Activated CD4-positive, alpha-beta T cell treated with anti-CD3 and anti-CD28 coated beads for 36 hours (primary cell): ENCODE measurements at places on chromosomes 16 and 17. TPM values are rescaled to one million over a fixed set of nuclear protein-coding genes. Genes with fewer than 3 reads are reported as not detected.

Gene HSD3B7
- 2.2 TPM for total RNA-seq

Gene CCDC92B
- not detected for total RNA-seq

Gene ZSCAN10
- total RNA-seq: 0.11 TPM

Gene ST6GALNAC1
- 0.89 TPM for total RNA-seq

Gene BCO1
- not detected for total RNA-seq

Gene TMED6
- 1.2 TPM for total RNA-seq

- no peaks in the 10 kb centered on the region for H3K27me3 ChIP-seq
- H3K4me3 ChIP-seq: no peak overlapping the region
- H3K36me3 ChIP-seq: peaks cover 50% of the 10 kb centered on the region
Measured at GRCh38 chr17:4104506-4104905, 38.3 kb downstream of the ZZEF1 start.

- H3K4me1 ChIP-seq: no peaks in the 10 kb centered on the region
- H3K4me3 ChIP-seq: no peak overlapping the region
- H3K27me3 ChIP-seq: no peaks in the 10 kb centered on the region
- no peaks in the 10 kb centered on the region for H3K36me3 ChIP-seq
Measured at GRCh38 chr17:17554266-17554665, 37.2 kb downstream of the PEMT start.

DNA sequence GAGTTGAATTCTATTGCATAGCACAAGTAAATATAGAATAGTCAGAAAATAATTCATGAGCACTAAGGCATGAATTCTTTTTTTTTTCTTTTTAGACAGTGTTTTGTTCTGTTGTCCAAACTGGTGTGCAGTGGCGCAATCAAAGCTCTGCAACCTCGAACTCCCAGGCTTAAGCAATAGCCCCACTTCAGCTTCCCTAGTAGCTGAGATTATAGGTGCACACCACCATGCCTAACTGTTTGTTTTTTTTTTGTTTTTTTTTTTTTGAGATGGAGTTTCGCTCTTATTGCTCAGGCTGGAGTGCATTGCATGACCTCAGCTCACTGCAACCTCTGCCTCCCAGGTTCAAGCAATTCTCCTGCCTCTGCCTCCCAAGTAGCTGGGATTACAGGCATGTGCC lies 16.6 kb downstream of the TUBD1 start:
- no peak for DNase-seq
- no peak overlapping the region for H3K4me3 ChIP-seq
- no peaks in the 10 kb centered on the region for H3K27me3 ChIP-seq
- no peak overlapping the region for H3K27ac ChIP-seq

DNA sequence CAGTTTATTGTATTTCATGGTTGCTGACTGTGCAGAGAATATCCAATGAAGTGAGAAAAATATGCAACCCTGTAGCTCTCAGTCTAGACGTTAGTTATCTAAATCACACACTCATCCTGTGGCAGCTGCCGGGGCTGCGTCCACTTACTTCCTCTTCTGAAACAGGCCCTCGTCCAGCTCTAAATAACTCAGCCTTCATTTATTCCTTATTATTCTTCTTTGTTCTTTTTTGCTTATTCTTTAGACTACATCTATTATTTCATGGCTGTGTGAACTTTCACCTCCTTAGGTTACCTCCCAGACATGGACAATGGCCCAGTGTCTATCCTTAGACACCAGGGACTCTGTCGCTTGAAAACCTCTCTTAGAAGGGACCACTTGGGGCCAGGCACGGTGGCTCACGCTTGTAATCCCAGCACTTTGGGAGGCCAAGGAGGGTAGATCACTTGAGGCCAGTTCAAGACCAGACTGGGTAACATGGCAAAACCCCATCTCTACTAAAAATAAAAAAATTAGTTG lies 3.4 kb upstream of the THUMPD1 start:
- H3K4me1 ChIP-seq: peaks cover 11% of the 10 kb centered on the region
- no peak for DNase-seq
- H3K4me3 ChIP-seq: no peak overlapping the region
- H3K27ac ChIP-seq: no peak overlapping the region
- peaks cover 8% of the 10 kb centered on the region for H3K36me3 ChIP-seq

GRCh38 chr17:3834811-3835210 lies 11.2 kb downstream of the NCBP3 start:
- H3K4me3 ChIP-seq: no peak overlapping the region
- DNase-seq: no peak

DNA sequence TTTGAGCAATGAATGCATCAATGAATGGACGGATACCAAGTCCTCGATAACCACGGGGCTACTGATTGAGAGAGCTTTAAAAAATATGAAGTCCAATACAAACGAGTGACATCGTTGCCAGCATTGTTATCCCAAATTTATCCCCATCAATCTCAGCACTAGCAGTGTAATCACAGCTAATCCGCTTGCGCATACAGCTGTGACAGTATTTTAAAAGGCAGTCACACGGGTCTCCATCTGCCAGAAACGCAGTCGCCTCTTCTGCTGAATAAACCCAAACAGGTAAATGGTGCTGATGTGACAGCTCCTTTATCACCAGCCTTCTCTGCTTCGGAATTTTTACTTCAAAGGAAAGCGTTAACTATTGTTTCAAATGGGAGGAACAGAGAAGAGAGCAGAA lies 311.1 kb downstream of the XYLT1 start:
- H3K27ac ChIP-seq: no peak overlapping the region
- H3K27me3 ChIP-seq: no peaks in the 10 kb centered on the region
- H3K36me3 ChIP-seq: peaks cover 6% of the 10 kb centered on the region
- DNase-seq: no peak
- no peak overlapping the region for H3K4me3 ChIP-seq

- H3K27ac ChIP-seq: no peak overlapping the region
- DNase-seq: peak; percentile 23
- H3K4me3 ChIP-seq: no peak overlapping the region
Measured at GRCh38 chr17:5820721-5821456, 236.6 kb upstream of the NLRP1 start.

- no peak overlapping the region for H3K27ac ChIP-seq
- peaks cover 15% of the 10 kb centered on the region for H3K36me3 ChIP-seq
- H3K4me3 ChIP-seq: no peak overlapping the region
- peaks cover 37% of the 10 kb centered on the region for H3K4me1 ChIP-seq
Measured at GRCh38 chr16:69600202-69600601, 34.4 kb downstream of the NFAT5 start.

DNA sequence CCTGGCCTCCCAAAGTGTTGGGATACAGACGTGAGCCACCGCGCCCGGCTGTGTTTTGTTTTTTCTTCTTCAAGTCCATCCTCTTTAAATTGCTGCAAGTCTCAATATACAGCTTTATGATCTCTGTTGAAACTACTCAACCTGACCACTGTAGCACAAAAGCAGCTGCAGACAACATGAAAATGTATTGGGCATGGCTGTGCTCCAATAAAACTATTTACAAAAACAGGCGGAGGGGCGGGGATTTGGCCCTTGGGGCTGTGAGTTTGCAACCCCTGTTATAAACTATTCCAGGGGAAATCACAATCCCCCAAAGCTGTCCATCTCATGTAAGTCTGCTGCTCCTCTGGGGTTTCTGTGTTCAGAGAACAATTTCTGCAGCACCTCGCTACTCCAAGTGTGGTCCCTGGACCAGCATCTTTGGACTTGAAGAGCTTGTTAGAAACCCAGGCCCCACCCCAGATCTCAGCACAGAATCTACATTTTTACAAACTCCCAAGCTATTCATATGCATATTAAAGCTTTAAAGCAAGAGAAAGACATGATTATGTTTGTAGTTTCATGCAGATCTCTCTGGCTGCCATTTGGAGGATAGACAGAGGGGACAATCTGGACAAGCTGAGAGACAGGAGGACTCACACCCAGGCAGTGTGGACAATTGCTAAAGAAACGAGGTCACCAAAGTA lies 33.6 kb downstream of the TEKT5 start:
- H3K27ac ChIP-seq: no peak overlapping the region
- no peak overlapping the region for H3K4me3 ChIP-seq
- DNase-seq: no peak
- peaks cover 3% of the 10 kb centered on the region for H3K27me3 ChIP-seq
- H3K36me3 ChIP-seq: no peaks in the 10 kb centered on the region
- H3K4me1 ChIP-seq: no peaks in the 10 kb centered on the region

DNA sequence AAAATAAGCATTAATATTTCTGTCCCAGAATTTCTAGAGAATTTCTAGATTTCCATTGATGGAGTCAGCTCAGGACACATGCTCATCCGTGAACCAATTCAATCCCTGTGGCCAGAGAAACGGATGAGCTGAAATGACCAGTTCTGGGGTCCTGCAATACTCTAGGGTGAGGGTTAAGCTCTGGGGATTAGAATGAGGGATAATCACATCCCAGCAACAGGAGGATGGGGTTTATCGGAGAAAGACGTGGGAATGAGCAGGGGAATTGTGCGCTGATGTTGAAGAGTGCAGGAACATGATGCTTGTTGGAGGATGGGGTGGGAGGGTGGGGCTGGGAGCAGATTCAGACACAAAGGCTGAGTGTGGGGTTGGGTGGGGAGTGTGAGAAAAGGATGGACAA lies 64.1 kb downstream of the SLC5A11 start:
- no peaks in the 10 kb centered on the region for H3K27me3 ChIP-seq
- no peak overlapping the region for H3K27ac ChIP-seq
- peaks cover 3% of the 10 kb centered on the region for H3K4me1 ChIP-seq
- H3K36me3 ChIP-seq: no peaks in the 10 kb centered on the region

GRCh38 chr16:89534252-89534756 lies 26.1 kb downstream of the SPG7 start:
- H3K4me3 ChIP-seq: no peak overlapping the region
- H3K27ac ChIP-seq: peak overlapping the region; percentile 79
- no peaks in the 10 kb centered on the region for H3K27me3 ChIP-seq
- peak; percentile 50 for DNase-seq

- H3K4me3 ChIP-seq: no peak overlapping the region
- no peaks in the 10 kb centered on the region for H3K36me3 ChIP-seq
- H3K27ac ChIP-seq: no peak overlapping the region
- H3K27me3 ChIP-seq: peaks cover 23% of the 10 kb centered on the region
- no peak for DNase-seq
Measured at GRCh38 chr16:23222929-23223328, 40.4 kb downstream of the SCNN1G start.

DNA sequence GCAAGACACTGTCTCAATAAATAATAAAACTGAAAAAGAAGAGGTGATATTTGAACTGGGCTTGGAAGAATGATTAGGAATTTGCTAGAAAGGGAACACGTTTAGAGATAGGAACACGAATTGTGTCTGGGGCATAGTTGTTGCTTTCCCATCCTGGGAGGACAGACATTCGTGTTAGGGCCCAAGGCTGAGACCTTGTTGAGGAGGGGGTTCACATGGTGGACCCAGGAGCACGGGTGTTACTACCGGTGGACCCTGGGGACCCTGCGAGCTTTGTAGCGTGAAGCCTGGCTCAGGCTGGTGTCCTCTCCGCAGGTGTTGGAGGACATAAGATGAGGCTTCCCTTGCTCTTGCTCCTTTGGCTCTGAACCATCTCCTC lies 1.2 kb downstream of the ACSF3 start:
- peaks cover 55% of the 10 kb centered on the region for H3K4me1 ChIP-seq
- H3K36me3 ChIP-seq: peaks cover 30% of the 10 kb centered on the region

DNA sequence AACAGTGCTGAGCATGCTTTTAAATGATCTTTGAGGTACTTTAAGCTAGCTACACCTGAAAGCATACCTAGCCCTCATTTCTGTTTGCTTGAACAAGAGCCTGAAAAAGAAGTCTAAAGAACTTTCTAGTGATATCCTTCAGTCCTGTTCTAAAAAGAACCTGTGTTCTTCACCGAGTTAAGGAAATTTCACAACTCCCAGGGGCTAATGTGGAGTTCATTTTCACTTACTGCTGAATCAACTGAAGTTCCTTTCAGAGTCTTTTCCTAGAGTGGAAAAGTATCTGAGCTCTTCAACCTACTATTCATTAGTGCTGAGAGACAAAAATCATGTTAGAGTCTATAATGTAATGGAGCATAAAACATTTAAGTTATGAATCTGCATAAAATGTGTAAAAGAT lies 66.9 kb downstream of the CHD9 start:
- no peaks in the 10 kb centered on the region for H3K27me3 ChIP-seq
- H3K36me3 ChIP-seq: no peaks in the 10 kb centered on the region
- no peak overlapping the region for H3K27ac ChIP-seq
- peaks cover 2% of the 10 kb centered on the region for H3K4me1 ChIP-seq
- DNase-seq: no peak

DNA sequence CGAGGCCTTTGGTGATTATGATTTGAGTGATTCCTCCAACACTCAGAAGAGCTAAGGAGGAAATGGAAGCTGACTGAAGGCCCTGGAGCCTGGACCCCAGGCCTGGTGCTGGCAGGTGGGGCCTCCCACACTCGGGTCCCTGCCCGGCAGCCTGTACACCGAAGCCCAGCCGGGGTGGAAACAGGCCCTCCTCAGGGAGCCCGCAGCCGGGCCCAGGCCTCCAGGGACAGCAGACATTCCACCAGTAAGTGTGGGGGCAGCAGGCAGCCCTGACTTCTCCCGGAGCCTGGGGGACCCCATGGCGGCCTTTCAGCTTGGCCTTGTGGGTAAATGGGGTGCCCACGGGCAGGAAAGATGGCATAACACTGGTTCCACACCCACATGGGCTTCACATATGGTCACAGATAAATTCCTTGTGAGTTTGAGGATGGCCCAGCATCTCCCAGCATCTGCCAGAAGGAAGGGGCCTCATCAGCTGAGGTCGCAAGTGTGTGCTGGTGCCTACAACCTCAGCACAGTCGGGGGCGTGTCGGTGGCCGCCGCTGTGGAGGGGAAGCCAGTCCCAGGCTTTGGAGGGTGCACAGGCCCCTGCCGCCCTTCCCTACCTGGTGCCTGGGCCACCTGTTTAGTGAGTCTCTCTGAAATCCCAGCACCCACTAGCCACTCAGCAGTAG lies 29.2 kb upstream of the SLC38A10 start:
- no peaks in the 10 kb centered on the region for H3K36me3 ChIP-seq
- H3K27me3 ChIP-seq: no peaks in the 10 kb centered on the region
- H3K27ac ChIP-seq: no peak overlapping the region
- no peaks in the 10 kb centered on the region for H3K4me1 ChIP-seq
- DNase-seq: no peak

DNA sequence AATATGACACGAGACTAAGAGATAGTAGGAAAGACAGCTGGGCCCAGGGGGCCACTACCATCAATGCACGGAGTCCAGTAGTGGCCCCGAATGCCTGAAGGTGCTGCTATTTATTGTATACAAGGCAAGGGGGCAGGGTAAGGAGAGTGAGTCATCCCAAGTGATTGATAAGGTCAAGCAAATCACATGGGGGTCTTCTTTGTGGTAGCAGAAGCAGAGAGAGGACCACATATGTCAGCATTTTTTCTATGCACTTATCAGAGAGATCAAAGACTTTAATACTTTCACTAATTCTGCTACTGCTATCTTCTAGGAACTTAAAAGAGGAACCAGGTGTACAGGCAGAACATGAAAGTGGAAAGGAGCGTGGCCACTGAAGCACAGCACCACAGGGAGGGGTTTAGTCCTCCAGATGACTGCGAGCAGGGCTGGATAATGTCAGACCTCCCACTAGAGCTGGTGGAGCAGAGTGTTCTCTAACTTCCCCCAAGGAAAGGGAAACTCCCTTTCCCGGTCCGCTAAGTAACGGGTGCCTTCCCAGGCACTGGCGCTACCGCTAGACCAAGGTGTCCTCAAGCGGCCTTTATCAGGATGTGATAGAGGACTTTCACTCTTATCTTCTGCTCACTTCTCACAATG lies 26.4 kb upstream of the ARL4D start:
- H3K36me3 ChIP-seq: no peaks in the 10 kb centered on the region
- DNase-seq: peak; percentile 27
- no peak overlapping the region for H3K4me3 ChIP-seq
- peaks cover 37% of the 10 kb centered on the region for H3K4me1 ChIP-seq
- no peaks in the 10 kb centered on the region for H3K27me3 ChIP-seq
